Left lobe of liver (tissue), 2 donors: ENCODE measurements at places on chromosomes 6 and 20. TPM values are rescaled to one million over a fixed set of nuclear protein-coding genes. Genes with fewer than 3 reads are reported as not detected.

DNA sequence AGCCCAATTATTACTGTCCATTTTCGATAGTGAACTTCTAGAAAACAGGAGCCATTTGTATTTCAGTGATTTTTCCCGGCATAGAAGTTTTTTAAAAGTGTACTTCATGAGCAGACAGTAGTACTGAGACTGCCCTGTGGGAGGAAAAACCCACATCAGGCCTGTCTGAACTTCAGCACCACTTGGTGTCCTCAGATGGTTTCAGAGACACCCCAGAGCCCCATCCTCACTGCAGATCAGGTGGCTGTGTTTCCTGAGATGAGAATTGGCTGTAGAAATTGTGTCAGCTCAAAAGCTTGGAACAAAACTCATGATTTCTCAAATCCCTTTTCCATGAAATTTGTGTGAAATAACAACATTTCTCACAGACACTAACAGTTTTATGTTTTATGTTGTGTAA is 110.0 kb upstream of the RIN2 start:
- no peak for DNase-seq

The UBE2C gene
- 0.96 TPM for total RNA-seq

- no peak for DNase-seq
Observed at GRCh38 chr6:4271761-4272470, 136.5 kb upstream of the ECI2 start.

- no peak for DNase-seq
Observed at GRCh38 chr6:46985943-46986342, 56.2 kb downstream of the ADGRF1 start.

The RAB44 gene
- 0.08 TPM for total RNA-seq

The DSP gene
- total RNA-seq, result 67.5 TPM

DNA sequence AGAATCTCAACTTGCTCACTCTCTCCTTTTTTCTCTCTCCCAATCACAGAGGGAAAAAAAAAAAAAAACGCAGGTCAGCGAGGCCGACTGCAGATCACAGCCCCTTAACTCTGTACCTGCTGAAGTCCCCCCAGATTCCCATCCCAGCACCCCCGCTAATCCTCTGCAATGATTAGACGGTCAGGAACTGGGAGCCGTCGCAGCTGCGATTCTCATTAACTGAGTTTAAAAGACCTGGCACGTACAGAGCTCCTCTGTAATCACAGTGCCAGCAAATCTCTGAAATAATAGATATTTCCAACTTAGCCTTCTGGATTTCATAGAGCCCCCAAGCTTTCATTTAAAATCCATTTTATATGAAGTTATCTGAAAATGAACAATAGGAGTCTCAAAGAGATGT is 84.4 kb downstream of the ANKRD60 start:
- DNase-seq, result no peak

DNA sequence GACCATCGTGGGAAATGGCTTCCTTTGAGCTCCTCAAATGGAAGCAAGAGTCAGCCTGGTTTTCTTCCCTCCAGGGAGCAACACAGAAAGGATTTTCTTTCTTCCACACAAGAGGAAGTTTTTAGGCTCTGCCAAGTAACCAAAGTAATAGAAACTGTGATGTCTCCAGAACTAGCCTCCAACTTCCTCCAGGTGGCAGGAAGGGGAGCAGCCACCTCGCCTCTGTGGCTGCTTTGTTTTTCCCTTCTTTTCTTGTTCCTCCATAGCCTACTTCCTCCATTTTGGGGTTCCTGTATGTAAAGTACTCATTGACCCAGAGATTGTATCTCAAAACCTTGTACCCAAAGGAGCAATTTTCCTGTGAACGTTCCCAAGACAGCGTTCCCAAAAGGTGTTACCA is 32.7 kb upstream of the CCR6 start:
- DNase-seq, result no peak

- DNase-seq, result peak; percentile 59
Observed at GRCh38 chr6:6405031-6405430, 84.6 kb upstream of the F13A1 start.

DNA sequence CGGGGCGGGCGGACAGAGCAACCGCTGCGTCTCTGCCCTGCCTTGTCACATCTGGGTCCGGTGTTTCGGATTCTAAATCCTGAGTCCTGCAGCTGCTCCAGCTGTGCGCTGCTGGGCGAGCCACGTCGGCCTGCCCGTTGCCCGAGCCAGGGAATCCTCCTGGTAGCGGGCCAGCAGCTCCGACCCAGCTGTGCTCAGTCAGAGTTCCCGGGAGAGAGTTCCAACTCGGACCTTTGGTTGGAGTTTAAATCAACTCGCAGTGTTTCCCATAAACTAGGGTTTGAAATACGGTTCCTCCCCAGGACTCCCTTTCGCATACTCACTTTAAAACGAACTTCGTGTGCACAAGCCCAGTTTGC is 315 bp upstream of the PDE10A start:
- no peak for DNase-seq

DNA sequence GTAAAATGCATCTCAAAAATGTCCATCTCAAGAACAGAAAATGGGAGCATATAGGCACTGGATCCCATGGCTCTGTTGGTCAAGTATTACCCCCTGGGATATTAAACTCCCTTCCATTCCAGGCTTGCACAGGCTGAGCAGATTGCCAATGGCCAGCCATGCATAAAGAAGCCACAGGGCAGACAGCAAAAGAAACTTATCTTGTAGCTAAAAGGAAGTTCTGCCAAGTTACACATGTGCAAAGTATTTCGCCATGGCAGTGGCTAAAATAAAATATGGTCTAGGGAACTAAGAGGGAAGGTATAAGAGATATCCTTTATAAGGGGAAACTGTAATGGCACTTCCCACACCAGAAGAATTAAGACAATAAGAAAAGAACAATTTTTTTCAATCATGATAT is 415.6 kb upstream of the BTBD3 start:
- no peak for DNase-seq

DNA sequence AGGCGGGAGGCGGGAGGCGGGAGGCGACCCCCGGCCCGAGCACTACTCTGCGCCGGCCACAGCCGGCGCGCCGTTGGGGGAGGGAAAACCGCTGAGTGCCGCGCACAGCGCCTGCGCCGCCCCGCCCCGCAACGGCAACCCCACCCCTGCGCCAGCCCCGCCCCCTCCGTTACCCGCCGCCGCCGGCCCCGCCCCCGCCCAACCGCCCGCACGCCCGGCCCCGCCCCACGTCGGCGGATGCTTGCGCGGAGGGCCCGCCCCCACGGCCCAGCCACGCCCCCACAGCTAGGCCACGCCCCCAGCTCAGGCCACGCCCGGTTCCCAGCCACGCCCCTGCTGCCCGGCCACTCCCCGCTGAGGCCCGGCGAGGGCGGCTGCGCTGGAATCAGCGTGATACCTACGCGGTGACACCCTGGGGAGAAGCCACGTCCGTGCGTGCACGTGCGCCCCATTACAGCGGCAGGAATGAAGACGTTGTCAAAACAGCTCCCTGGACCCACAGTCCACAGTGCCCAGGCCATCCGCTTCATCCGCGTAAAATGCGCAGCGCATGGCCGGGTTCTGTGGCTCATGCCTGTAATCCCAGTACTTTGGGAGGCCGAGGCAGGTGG is at the start of gene TCFL5:
TSS of gene TCFL5 (minus strand) at position 97 of the 611 bp plus-strand sequence. CDS start 152 bp downstream, outside the sequence.
- DNase-seq, result peak; percentile 96

DNA sequence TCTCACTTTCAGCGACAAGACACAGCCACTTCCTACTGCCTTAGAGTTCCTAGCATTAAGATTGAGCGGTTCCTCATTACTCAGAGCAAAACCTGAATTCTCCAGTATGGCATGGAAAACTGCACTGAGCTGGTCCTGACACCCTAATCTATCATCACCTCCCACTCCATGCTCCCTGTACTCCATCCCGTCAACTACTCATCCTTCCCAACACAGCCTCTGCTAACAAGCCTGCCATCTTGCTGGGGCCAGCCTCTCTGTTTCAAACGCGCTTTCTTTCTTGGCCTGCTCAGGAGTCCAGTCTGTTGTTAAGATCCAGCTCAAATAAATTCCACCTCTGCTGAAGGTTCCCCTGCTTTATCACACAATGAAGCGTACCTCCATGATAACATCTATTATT is 12.0 kb downstream of the PRKN start:
- DNase-seq, result no peak

The UNC5CL gene
- 9.3 TPM for total RNA-seq

The RBPJL gene
- total RNA-seq, result 0.23 TPM

DNA sequence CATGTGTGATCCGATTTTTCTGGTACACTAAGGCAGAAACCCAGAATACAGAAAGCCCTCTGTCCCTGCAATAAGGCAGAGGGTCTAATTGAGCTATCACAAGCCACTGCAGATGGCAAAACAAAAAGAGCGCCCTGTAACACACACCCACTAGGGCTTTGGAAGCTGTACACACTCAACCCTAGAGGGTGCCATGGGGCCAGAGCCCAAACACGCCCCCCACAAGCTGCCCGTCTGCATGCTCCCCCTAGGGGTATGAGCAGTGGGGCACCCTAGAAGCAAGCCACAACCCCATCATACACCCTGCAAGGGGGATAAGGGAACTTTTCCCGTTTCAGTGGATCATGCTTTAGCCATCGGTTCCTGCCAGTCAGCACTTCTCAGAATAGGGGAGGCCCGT is 62.2 kb upstream of the PDE10A start:
- no peak for DNase-seq

The BLTP3A gene
- total RNA-seq, result 5.6 TPM

The FHL5 gene
- 0.23 TPM for total RNA-seq

GRCh38 chr6:28005152-28005890 is 48.3 kb downstream of the OR2B6 start:
- DNase-seq, result no peak

GRCh38 chr20:36628076-36628475 is 17.9 kb downstream of the SLA2 start:
- DNase-seq, result no peak

GRCh38 chr6:36934901-36935300 is 19.6 kb upstream of the PI16 start:
- no peak for DNase-seq

- peak; percentile 51 for DNase-seq
Observed at GRCh38 chr6:89792881-89793280, 26.7 kb downstream of the MDN1 start.

DNA sequence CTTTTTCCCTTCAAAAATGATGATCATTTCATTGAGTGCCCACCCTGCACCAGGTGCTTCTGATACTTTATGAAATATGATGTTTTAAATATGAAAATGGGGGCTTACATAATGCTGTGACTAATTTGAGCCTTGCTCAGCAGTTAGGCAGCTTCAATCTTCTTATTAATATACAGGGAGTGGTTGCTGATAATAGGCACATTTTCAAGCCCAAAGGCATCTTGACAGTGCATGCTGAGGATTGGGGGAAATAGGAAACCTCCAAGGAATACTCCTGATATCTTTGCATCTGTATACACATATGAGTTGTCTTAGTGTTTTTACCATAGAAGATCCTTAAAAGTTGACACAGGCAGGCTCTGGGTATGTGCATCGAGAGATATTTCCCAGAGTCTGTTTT is 262.3 kb upstream of the SASH1 start:
- no peak for DNase-seq

GRCh38 chr20:45303586-45304463 is 2.8 kb upstream of the RBPJL start:
- no peak for DNase-seq

- no peak for DNase-seq
Observed at GRCh38 chr20:30594112-30594511, 663.4 kb upstream of the DEFB115 start.

- DNase-seq, result no peak
Observed at GRCh38 chr6:145099713-145100112, 635.6 kb downstream of the EPM2A start.

- no peak for DNase-seq
Observed at GRCh38 chr6:27062755-27063154, 184.7 kb upstream of the PRSS16 start.

The NR2E1 gene
- total RNA-seq, result not detected

GRCh38 chr6:54266400-54266923 is 41.8 kb upstream of the TINAG start:
- DNase-seq, result no peak

- no peak for DNase-seq
Observed at GRCh38 chr6:155472886-155473285, 17.2 kb upstream of the NOX3 start.

DNA sequence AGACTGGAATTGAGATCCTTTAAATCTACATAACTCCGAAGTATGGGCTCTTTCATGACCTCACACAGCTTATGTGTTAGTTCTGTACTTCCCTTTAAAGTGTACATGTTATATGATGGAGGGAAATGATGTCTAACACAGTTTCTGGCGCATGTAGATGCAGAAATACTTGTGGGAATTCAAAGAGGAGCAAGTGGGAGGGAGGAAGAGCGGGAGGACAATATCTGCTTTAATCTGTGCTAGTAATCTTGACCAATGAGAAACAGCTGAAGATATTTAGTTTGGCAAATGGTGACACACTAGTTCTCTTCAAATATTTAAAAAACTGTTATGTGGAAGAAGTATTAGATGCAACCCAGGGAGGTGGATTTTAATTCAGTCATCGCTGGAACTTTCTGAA is 62.9 kb upstream of the PLEKHG1 start:
- no peak for DNase-seq

DNA sequence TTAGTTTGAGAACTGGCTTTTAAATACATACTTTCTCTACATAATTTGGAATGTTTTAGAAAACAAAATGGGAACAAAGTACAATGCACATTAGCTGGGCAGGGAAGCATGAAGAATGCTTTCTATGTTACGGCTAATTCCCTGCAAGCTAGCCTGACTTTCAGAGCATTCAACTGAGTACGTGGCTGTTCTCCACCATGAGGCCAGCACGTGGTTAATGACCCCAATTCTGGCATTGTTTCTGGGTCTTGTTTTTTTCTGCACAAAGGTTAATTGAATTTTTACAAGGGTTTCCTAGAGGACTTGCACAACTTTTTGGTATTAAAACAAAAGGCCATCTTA is 208.6 kb upstream of the AGPAT4 start:
- DNase-seq, result no peak

The TMC2 gene
- total RNA-seq, result not detected

DNA sequence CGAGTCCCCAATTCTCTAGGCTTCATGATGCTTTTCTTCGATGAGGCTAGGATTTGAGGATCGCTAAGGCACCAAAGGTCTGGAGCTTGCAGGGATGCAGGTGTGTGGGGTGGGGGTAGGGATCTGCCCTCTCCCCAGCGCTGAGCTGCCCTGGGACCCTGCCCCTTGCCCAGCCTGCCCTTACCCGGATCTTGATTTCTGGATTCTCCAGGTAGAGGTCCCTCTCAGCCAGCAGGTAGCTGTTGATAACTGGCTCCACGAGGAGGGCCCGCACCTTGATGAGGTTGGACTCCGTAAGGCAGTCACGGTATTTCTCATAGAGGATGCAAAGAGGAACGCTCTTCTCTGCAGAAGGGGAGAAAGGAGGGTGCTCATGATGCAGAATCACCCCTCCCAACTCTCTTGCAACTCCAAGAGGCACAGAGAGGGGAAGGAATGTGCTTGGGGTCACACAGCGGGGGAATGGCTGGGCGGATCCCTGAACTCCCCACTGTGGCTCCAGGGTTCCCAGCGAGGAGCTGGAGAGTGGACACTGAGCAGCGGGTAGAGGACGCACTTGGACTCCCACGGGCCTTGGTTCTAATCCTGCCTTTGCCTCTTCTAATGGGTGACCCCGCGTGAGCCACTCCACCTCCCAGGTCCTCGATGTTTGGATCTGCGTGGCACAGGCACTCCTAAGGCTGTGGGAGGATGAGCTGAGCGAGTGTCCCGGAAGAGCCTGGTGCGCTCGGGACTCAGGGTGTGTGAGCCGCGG is 32.7 kb downstream of the TGM2 start:
- DNase-seq, result no peak

The MYB gene
- total RNA-seq, result 0.18 TPM
